ENCODE measurements at places on chromosomes 2 and 18.
A peak's percentile ranks its signal among the peaks of the same experiment; 100 is the strongest.

GRCh38 chr2:19630921-19631320, 270.9 kb downstream of the TTC32 start:
- no peak for DNase-seq

- no peak for DNase-seq
These were observed 40.0 kb downstream of the SH3BP4 start for GRCh38 chr2:234991793-234992192.

- peak; percentile 14 for DNase-seq
These were observed 65.0 kb downstream of the NYAP2 start for GRCh38 chr2:225464346-225465025.

DNA sequence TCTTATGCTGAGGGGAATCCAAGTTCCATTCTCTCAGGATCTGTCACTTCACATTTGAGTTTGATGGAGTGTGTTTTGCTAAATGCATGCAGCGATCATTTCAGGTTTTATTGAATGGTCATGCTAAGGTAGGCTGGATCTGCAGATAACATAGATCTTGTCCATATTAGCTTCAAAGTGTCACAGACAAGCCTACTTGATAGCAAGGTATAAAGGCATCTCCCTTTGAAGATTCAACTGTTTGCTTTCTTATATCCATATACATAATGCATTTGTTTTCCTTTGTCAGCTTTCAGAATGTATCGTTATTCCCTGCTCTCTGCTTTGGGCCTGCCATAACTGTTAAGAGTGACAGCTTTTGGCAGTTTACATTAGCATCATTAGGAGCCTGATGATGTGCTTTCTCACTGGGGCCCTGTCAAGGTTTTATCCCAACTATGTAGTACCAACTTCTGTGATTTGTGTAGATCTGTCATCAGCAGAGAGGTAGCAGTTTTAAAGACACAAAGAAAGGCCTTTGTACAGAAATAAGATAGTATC, 604.3 kb upstream of the CDH7 start:
- peak; percentile 18 for DNase-seq

- DNase-seq, result no peak
These were observed 283.2 kb downstream of the MREG start for GRCh38 chr2:215729985-215730620.

DNA sequence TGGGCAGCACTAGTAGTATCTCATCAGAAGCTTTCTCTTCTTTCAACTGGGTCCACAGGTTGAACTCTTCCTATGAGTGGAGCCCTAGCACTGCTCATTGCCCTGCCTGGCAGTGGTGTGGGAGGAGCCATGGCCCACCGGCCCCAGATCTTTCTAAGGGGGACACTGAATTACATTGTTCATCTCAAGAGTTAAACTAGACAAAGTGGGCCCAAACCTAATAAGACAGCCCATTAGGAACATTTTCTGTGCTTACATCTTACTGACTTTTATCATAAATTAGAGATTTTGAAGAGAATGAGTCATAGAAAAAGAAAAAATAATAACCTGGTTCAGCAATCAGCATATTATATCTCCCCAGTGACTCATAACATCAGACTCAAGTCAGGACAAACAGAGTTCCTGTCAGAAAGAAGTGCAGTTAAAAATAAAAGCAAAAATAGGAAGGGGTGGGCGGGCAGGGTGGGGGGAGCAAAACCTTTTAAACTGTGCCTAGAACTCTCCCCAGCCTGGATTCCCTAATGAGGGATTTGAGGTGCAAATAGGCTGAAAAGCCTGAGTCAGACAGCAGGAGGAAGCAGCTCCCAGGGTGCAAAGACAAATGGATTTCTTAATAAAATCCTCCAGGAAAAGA, 161.6 kb upstream of the TRIB2 start:
- no peak for DNase-seq

DNA sequence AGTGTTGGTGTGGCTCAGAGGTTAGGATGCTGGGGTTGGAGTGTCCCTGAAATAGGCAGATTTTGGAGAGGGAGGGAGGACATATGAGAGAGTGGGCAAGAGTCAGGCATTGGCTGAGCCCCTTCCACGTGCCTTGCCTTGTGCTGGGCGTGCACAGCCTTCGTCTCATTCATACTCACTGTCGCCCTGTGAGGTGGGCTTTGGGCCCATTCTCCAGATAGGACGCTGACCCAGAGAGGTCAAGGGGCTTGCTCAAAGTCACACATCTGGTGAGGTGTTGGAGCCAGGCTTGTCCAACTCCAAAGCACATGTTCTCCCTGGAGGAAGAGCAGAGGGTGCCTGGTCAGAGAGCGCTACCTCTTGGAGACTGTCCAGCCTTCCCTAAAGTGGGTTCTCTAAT, 166.8 kb downstream of the DYSF start:
- DNase-seq, result no peak
